ENCODE measurements at places on chromosomes 5 and 9.

- no peak for DNase-seq
Observed at GRCh38 chr5:91850031-91850430, 466.9 kb upstream of the ARRDC3 start.

GRCh38 chr9:89410641-89411350, 87.1 kb downstream of the SEMA4D start:
- DNase-seq, result no peak

- DNase-seq, result peak; percentile 85
Observed at GRCh38 chr9:131755541-131756198, 15.8 kb upstream of the RAPGEF1 start.

- no peak for DNase-seq
Observed at GRCh38 chr9:78399153-78399552, 102.2 kb downstream of the PSAT1 start.

GRCh38 chr5:74103131-74104023, 477.4 kb downstream of the ARHGEF28 start:
- no peak for DNase-seq

DNA sequence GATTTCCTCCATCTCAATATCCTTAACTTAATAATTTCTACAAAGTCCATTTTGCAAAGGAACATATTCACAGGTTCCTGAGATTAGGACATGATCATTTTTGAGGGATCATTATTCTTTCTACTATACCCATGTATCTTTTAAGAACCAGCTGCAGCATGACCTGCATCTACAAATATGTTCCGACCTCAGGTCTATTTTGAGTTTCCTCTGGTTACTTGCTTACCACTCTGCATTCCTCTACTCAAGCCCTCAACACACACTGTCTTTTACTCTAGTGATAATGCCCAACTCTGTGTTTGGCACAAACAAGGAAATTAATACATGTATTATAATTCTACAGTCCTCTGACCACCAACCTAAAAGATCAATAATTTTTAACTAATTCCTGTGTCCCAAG, 386.1 kb downstream of the DNAH5 start:
- DNase-seq, result no peak

- DNase-seq, result no peak
Observed at GRCh38 chr9:13322828-13323550, 43.5 kb upstream of the MPDZ start.

- DNase-seq, result peak; percentile 18
Observed at GRCh38 chr5:126446498-126447224, 23.5 kb downstream of the GRAMD2B start.

DNA sequence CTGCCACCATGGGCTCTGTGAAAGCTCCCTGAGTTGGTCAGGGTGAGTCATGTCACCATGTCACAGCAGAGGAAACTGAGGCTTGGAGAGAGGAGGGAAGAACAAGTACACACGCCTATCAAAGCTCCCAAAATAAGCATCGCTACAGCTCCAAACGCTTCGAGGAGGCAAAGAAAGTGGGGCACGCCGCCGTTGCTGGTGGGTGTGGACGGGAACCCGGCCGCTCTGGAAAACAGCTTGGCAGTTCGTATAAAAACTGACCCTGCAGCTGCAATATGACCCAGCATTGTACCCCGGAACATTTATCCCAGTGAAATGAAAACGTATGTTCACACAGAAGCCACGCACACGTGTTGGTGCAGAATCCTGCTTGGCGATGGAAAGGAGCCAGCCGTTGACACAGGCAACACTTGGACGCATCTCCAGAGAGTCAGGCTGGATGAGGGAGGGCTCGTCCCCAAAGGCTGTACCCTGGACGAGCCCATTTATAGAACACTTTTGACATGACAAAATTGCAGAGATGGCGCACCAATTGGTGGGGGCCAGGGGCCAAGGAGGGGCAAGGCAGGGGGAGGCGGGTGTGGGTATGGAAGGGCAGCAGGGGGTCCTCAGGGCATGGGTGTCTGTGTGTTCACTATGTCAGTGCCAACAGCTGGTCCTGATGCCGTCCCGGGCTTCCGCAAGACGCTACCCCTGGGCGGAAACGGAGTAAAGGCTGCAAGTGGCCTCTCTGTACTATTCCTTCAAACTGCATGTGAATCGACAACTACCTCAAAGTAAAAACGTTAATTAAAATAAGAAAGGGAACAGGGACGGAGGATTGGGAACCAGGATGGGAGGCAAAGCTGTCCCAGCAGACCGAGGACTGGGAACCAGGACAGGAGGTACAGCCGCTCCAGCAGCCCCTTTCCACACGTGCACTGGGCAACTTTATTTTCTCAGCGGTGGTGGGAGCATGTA, 173.0 kb downstream of the OLFM1 start:
- DNase-seq, result no peak

GRCh38 chr5:151659001-151659754, 27.5 kb downstream of the SPARC start:
- DNase-seq, result peak; percentile 80

DNA sequence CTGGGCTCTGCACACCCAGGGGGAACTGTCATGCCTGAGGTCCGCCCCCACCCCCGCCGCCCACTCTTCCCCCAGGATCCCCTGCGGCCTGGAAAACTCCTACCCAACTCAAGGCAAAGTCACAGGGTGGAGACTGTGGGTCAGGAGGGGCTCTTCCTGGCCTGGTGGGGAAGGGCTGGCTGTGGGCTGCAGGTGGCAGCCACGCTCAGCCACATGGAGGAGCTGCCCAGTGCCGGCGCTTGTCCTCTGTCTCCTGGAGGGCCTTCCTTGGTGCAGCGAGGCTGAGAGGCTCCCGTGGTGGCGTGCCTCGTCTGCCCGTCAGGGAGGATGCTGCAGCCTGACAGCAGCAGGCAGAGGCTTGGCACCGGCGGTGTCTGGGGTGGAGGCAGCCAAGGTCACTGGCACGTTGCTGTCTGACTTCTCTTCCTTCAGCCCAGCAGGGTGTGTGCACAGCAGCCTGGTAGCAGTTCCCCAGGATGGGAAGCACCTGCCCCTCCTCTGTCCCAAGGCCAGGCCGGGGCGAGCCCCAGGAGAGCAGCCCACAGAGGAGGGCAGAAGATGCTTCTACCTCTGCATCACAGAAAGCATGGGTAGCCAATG, 78.1 kb downstream of the ADAMTS2 start:
- DNase-seq, result no peak

DNA sequence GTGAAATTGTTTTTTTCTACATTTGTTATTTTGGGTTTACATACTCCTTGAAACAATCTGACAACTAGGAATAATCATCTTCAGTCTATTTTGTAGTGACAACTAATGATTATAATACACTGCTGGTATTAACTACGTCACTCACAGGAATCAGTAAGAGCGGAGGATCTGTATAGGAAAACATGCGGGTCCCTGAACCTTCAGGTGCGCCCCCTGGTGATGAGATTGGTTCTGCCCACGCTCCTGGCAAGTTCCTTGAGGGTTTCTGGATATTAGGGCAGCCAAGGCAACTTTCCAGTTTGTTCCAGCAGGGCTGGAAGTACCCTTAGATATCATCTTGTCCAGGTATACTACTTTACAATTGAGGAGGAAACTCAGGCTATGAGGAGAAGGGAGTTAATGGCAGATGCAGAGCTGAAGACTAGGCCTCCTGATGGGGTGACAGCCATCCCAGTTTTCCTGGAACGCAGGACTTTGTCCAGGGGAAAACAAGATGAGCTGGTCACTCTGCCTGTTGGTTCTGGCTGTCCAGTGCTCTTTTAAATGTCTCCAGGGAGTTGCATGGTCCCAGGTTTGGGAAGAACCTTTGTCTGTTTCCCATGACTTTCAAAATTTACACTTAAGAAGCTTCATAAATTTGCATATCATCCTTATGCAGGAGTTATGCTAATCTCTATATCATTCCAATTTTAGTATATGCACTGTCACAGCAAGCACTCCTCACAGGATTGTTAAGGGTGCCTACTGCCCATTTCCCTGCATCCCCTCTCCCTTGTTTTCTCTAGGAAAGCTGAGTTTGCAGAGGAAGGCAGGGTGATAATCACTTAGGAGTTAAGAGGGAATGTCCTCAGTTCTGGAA, 14.9 kb upstream of the WNT8A start:
- peak; percentile 67 for DNase-seq

GRCh38 chr5:37825334-37825915, 14.4 kb downstream of the GDNF start:
- DNase-seq, result no peak

DNA sequence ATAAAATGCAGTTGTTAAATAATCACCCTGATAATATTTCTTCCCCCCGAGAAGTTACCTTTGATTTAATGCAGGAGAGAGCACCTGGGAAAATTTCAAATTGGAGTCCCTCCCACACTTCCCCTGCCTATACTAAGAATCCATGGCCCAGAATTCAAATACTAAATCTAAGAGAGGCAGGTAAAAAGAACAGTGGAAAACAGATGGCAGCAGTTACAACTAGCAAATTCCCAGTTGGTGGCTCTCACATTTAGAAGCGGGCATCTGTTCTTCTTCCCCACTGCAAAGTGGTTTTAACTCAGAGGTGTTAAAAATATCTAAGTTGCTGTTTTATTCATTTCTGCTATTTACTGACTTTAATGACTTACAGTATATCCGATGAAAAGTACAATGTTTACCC, 210.4 kb upstream of the ELAVL2 start:
- no peak for DNase-seq

GRCh38 chr9:110016340-110016739, 191.6 kb downstream of the C9orf152 start:
- no peak for DNase-seq

- no peak for DNase-seq
Observed at GRCh38 chr9:128928624-128929023, 7.8 kb downstream of the PHYHD1 start.

DNA sequence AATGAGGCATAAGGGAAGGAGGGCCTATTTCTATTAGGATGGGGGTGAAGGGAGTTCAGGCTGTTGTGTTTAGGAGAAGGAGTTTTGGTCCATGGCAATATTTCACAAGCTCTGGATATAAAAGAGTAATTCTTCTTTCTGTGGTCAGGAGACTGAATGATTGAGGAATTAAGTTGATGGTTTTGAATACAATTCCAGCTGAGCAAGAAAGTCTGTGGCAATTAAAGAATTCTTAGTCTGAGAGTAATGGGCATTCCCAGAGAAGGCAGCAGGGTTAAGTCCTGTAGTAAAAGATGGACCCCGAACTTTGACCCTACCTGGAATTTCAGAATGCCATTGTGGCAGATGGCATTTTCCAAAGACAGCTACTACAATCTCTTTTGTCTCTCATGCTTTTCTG, 202.6 kb downstream of the TLE4 start:
- DNase-seq, result no peak

GRCh38 chr9:826500-827280, 14.8 kb upstream of the DMRT1 start:
- DNase-seq, result no peak

GRCh38 chr5:157747766-157748700, 4.5 kb downstream of the LSM11 start:
- DNase-seq, result no peak

- DNase-seq, result no peak
Observed at GRCh38 chr9:129919841-129920240, 84.6 kb downstream of the USP20 start.

DNA sequence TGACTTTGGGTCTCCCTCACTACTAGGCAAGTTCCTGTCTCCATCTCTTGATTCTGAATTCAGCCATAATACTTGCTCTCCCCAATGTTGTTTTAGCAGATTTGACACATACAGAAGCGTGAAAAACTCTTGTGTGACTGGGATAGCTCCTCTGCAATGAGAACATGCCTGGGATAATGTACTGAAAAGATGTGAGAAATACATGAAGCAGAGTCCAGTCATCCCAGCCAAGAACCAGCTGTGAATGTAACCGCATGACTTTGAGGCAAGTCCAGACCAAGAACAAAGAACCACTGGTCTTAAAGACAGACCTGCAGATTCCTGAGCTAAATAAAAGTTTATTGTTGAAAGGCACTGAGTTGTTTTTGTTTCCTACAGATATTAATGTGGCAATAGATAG, 135.0 kb downstream of the NMUR2 start:
- no peak for DNase-seq

GRCh38 chr9:8653111-8653510, 853.5 kb upstream of the DMAC1 start:
- no peak for DNase-seq

GRCh38 chr5:33068786-33069185, 357.7 kb downstream of the NPR3 start:
- DNase-seq, result no peak

DNA sequence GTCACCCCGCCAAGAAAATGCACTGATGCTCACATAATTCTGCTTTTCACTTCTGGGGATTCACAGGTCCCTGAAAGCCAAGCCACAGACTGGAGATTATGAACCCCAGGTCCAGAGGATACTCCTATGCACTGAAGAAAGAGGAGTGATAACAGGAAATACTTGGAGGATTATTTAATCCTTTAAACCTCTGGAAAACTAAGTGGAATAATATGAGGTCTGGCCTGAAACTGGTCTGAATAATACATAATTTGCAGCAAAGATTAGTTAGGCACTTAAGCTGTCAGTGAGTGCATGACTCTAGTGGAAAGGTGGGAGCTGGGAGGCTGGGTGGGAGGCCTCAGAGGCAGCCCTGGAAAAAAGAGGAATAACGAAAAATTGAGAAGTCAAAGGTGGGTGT, 45.7 kb downstream of the MARCHF3 start:
- DNase-seq, result no peak

- DNase-seq, result no peak
Observed at GRCh38 chr5:148484651-148485050, 100.9 kb downstream of the FBXO38 start.

GRCh38 chr9:126470241-126470993, 143.3 kb upstream of the LMX1B start:
- DNase-seq, result peak; percentile 18

GRCh38 chr9:95807326-95807947, 68.1 kb upstream of the ERCC6L2 start:
- no peak for DNase-seq

DNA sequence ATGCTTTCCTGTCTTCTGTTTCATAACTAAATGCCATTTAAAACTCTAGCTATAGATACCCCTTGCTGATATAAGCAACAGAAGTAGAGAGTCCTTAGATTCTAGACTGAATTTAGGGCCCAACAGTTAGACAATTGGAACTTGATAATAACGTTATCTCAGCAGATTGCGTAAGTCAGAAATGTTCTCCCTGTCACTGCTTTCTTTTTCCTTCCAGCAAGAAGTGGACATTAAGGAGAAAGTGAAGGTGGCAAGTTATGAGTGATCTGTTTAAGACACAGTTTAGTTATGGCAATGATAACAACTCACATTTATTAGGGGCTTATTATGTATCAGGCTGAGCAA, 6.9 kb upstream of the GLIS3 start:
- DNase-seq, result no peak

DNA sequence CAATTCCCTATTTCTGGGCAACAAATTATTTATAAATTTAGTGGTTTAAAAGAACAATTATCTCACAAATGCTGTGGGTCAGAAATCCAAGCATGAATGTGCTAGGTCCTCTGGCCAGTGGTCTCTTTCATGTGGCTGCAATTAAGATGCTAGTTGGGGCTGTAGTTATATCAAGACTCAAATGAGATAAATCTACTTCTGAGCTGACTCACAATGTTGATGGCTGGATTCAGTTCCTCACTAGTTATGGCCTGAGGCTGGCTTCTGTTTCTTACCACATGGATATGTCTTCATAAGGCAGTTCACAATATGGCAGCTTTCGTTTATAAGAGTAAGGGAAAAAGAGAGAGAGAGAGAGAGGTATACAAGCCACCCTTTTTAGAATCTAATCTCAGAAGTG, 717.0 kb downstream of the PRELID2 start:
- DNase-seq, result no peak

Data from CD4-positive, alpha-beta T cell treated with Interleukin-1 beta for 1 hour (primary cell).